Sigmoid colon (tissue), 7 donors: ENCODE measurements at places on chromosomes 7 and 10. TPM values are rescaled to one million over a fixed set of nuclear protein-coding genes. Genes with fewer than 3 reads are reported as not detected.

Gene AOC1
- total RNA-seq, result not detected

Gene KDM7A
- 22.8 TPM for total RNA-seq

Gene LRRD1
- total RNA-seq, result under 0.01 TPM

Gene NUPR2
- not detected for total RNA-seq

Gene ZKSCAN1
- total RNA-seq, result 32.5 TPM

Gene GIMAP8
- total RNA-seq, result 7.1 TPM

Gene ERVW-1
- total RNA-seq, result not detected

Gene PDE1C
- 19.4 TPM for total RNA-seq

Gene NKX2-3
- total RNA-seq, result 49.9 TPM

GRCh38 chr7:91674470-91674869, 206.0 kb downstream of the MTERF1 start:
- no peak for DNase-seq

DNA sequence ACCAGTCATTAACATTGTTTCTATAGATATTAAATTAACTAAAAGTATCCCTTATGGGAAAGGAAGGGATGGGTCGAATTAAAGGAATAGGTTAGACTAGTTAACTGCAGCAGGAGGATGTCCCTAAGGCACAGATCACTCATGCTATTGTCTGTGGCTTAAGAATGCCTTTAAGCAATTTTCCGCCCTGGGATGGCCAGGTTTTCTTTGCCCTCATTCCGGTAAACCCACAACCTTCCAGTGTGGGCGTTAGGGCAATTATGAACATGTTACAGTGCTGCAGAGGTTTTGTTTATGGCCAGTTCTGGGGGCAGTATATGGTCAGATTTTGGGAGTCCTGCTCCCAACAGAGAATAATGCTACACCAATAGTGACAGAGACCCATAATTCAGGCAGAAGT, 139.3 kb upstream of the CDK13 start:
- no peak for DNase-seq

GRCh38 chr10:878895-879294, 52.6 kb downstream of the LARP4B start:
- DNase-seq, result no peak

GRCh38 chr7:12584930-12585329, 14.4 kb downstream of the SCIN start:
- no peak for DNase-seq

DNA sequence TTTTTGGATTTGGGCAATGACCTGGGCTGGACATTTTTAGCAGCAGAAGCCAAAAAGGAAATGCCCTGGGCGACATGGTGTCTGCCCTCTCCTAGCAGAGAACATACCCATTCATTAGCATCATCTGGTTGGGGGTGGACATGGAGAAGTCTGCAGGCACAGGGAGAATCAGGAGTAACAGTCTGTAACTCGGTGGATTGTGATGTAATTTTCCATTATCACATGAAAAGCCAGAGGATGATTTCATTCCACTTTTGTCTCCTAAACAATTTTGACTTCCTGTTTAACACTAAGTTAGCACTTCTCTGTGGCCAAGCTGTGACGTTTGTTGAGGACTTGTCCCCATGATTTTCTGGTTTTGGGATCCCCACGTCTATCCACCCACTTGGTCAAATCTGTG, 153.8 kb upstream of the HABP2 start:
- DNase-seq, result no peak

DNA sequence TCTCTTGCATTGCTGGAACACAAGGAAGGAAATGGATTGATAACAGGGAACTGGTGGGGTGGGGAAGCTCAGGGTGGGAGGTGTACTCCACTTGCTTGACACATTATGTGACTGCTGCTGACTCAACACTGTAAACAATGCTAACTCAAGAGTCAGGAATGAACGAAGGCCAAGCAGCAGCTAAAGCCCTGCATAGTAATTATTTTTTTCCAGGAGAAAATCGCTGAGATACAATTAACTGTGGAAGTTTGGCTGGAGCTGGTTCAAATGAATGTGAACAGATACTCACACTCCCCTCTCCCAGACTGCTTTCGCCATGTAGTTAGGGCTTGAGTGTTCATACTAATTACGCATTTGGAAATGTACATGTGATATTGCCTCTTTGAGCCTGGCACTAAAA, 170.9 kb upstream of the AOAH start:
- no peak for DNase-seq

DNA sequence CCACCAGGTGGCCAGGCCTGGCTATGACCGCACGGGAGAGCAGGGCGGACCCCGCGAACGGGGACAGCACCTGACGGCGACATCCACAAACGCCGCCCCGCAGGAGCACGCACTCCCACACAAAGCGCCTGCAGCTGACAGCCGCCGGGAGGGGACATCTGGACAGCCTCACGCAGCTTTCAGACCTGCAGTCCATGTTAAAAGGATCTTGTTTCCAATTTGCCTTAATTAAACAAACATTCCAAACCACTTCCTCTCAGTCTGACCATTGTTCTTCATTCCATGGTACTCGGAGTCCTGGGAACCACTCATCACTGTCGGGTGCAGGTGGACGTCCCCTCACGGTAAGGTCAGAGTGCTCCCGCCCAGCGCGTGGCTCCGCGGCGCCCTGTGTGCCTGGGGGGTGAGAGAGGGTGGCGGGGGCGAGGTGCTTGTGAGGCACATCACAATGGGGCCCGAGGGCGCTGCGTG, 5.9 kb upstream of the GPER1 start:
- no peak for DNase-seq

DNA sequence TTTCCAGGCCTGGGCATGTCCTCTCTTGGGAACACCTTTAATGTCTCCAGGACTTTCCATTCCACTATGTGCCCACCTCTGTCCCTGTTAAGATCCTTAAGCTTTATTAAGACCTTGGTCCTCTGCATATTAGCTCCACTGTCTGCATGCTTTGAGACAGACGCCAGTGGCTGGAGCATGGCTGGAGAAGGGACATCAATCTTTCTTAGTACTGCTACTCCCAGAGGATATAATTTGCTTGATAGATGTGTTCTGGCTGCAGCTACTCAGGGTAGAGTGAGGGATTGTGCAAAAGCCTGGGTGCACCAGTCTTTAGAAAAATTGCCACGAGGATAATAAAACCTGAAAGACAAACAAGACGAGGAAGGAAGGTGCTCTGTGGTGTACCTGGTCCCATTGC, 42.9 kb downstream of the PLPP4 start:
- DNase-seq, result no peak

DNA sequence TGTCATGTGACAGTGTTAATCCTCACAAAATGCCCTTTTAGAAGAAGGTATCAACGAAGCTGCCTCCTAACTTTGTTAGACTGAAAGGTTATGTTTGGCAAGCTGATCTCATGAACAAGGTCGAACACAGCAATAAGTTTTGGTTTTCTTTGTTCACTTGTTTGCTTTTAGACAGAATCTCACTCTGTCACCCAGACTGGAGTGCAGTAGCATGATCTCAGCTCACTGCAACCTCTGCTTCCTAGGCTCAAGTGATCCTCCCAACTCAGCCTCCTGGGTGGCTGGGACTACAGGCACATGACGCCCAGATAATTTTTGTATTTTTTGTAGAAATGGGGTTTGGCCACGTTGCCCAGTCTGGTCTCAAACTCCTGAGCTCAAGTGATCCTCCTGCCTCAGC, 1.1 kb downstream of the STRA8 start:
- no peak for DNase-seq

DNA sequence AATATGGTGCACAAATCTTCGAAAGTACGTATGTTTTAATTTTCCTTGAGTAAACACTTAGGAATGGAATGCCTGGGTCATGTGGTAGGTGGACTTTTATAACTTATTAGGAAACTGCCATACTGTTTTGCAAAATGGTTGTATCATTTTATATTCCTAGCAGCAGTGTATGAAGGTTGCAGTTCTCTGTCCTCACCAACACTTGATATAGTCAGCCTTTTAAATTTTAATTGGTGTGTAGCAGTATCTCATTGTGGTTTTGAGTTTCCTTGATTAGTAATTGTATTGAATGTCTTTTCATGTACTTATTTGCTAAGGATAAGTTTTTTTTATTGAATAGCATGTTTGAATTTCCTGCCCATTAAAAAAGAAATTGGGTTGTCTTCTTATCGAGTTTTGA, 926 bp upstream of the PCBD1 start:
- DNase-seq, result no peak

- no peak for DNase-seq
Measured at GRCh38 chr10:63175534-63175933, 42.4 kb downstream of the NRBF2 start.

DNA sequence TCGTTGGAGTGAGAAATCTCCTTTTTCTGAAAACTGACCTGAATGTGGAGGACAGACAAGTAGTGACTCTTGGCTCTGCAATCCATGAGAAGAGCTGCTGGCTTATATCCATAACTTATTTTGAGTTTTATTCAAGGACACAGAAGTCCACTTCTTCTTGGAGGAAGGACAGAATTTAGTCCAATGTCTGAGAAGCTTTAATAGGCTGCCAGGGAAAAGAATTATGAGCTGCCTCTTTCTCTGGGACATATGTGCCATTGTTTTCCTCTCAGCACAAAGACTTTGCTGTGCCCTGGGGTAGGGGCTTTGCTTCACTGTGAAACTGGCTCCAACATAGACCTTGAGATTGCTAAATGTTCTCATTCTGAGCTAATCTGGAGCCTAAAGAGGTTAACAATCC, 20.5 kb upstream of the AOC1 start:
- no peak for DNase-seq

- peak; percentile 69 for DNase-seq
Measured at GRCh38 chr7:32163141-32163806, 93.1 kb upstream of the PDE1C start.

GRCh38 chr7:128904381-128905197, 5.9 kb downstream of the KCP start:
- peak; percentile 50 for DNase-seq

GRCh38 chr10:17244700-17245365, 16.8 kb downstream of the VIM start:
- DNase-seq, result no peak

DNA sequence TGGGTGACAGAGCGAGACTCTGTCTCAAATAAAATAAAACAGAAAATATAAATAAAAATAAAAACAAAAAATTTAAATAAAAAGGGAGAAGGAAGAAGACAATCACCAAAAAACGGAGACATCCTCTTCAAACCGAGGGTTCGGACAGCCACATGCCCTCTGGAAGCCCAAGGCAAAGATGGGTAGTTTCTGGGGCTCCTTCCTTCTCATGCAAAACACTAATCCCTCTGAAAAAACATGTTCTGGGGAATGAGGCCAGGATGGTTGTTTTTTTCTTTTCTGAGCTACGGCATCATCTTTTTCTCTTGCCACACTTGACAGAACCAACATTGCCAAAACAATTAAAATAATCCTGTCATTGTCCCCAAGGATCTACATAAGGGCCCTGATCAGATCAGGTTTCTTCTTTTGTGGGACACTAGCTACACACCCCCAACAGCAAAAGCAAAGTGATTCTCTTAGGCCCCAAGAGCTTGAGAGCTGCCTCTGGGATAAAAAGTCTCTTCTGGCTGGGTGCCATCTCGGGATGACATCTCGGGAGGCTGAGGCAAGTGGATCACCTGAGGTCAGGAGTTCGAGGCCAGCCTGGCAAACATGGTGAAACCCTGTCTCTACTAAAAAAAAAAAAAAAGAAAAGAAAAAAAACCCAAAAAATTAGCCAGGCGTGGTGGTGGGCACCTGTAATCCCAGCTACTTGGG, 14.2 kb upstream of the POR start:
- DNase-seq, result no peak

- DNase-seq, result peak; percentile 55
Measured at GRCh38 chr7:157405914-157406810, 69.4 kb downstream of the DNAJB6 start.

DNA sequence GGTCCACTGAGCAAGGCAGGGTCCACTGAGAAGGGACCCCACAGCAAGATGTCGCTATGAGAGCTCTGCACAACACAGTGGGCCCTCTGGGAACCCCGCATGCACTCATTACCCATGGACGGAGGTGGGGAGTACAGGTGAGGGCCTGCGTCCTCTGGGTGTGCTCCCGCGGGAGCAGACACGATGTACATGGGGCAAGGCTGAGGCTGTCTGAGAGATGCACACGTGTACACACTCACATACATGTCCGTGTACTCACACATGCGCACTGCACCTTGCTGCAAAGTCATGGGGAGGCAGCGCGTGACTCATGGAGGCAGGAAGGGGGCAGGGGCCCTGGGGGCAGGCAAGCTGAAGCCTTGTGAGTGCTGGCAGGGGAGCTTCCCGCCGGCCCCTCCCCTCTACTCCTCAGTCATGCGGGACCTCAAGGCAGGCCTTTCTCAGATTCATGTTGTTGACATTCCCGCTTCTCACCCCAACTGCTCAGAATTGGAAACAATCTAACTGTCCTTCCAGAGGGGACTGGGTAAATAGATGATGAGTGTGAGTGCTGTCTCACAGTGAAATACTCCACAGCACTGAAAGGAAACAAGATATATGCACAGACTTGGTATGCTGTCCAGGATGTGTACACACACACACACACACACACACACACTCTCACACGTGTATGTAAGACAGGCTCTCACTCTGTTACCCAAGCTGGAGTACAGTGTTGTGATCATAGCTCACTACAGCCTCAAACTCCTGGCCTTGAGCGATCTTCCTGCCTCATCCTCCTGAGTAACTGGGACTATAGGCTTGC, 40.0 kb downstream of the GOLGA7B start:
- no peak for DNase-seq

GRCh38 chr10:80068270-80068669, 10.2 kb upstream of the TMEM254 start:
- DNase-seq, result no peak

DNA sequence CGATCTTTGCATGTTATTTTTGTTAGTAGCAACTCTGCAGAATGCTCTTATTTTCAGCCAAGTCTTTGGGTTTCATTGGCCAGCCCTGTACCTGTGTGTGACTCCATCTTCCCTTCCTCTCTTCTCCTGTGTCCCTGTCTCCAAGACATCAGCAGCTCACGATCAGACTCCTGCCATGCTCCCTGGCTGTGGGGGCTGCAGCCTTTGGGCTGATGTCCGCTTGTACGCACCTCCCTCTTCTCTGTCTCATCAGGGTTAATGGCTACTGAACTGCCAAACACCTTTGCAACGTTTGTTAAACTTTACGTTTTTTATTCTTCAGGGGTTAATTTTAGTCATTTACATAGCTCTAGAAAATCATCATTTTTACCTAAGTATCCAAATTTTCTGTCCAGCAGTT, 103.5 kb upstream of the RET start:
- DNase-seq, result peak; percentile 35

GRCh38 chr10:44934416-44935200, 23.5 kb downstream of the TMEM72 start:
- peak; percentile 62 for DNase-seq

- no peak for DNase-seq
Measured at GRCh38 chr7:132489776-132490237, 86.5 kb downstream of the PLXNA4 start.

GRCh38 chr10:110356628-110357245, 52.0 kb upstream of the SMNDC1 start:
- no peak for DNase-seq

- DNase-seq, result no peak
Measured at GRCh38 chr7:93856323-93856722, 34.2 kb downstream of the TFPI2 start.
